ENCODE measurements at places on chromosomes 16 and 17. TPM values are rescaled to one million over a fixed set of nuclear protein-coding genes. Genes with fewer than 3 reads are reported as not detected.
A peak's percentile ranks its signal among the peaks of the same experiment; 100 is the strongest.

Gene TADA2A
- total RNA-seq: 31.0 TPM

Gene PRM2
- not detected for total RNA-seq

Gene PIRT
- 0.07 TPM for total RNA-seq

Gene QRICH2
- 12.3 TPM for total RNA-seq

Gene TBC1D3D
- 0.23 TPM for total RNA-seq

Gene CCR7
- total RNA-seq: 0.33 TPM

Gene MT1X
- total RNA-seq: 13.2 TPM

Gene FBXL16
- 3.0 TPM for total RNA-seq

Gene TEKT5
- total RNA-seq: 0.25 TPM

Gene ABCC6
- total RNA-seq: 0.77 TPM

Gene NPIPA2
- total RNA-seq: 10.1 TPM

Gene PRSS36
- 1.1 TPM for total RNA-seq

Gene ST6GALNAC1
- total RNA-seq: not detected

DNA sequence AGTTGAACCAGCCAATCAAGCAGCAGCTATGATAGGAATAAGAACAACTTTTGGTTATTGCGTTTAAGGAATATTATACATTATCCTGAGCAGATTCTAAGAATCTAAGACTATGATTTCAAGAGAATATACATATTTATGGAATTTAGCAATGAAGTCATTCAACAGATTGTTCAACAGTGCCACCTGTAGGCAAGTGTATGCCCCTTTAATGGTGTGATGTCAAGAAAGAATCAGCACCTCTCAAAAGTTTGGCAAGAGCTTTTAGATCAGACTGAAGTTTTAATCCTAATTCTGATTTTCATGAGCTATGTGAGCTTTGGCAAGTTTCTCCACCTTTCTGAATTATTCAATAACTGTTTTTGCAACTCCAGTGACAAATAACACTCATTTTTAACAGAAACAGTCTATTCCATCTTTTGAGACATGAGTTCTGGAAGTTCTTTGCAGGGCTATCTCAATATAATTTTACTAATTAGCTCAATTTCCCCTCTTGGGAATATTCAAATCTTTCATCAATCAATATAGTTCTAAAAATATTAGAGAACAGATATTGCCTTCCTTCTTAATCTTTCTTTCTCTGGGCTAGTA, 474.3 kb upstream of the TOM1L1 start:
- DNase-seq: peak; percentile 15
- no peaks in the 10 kb centered on the region for H3K36me3 ChIP-seq
- no peaks in the 10 kb centered on the region for H3K27me3 ChIP-seq
- H3K4me3 ChIP-seq: no peak overlapping the region

DNA sequence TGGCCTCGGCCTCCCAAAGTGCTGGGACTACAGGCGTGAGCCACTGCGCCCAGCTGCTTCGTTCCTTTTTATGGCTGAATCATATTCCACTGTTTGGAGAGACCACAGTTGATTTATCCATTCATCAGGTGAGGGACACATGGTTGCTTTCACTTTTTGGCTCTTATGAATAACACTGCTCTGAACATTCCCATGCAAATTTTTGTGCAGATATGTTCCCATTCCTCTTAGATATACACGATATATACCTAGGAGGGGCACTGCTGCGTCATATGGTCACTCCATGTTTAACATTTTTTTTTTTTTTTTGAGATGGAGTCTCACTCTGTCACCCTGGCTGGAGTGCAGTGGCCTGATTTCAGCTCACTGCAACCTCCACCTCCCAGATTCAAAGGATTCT, 13.9 kb upstream of the GLIS2 start:
- no peak overlapping the region for H3K27ac ChIP-seq
- no peaks in the 10 kb centered on the region for H3K36me3 ChIP-seq
- peaks cover 27% of the 10 kb centered on the region for H3K4me1 ChIP-seq
- no peaks in the 10 kb centered on the region for H3K27me3 ChIP-seq
- DNase-seq: no peak

- peak; percentile 36 for DNase-seq
- peaks cover 12% of the 10 kb centered on the region for H3K27me3 ChIP-seq
- no peaks in the 10 kb centered on the region for H3K36me3 ChIP-seq
- H3K27ac ChIP-seq: peak overlapping the region; percentile 4
Measured at GRCh38 chr17:50114849-50115357, 15.1 kb downstream of the SAMD14 start.

DNA sequence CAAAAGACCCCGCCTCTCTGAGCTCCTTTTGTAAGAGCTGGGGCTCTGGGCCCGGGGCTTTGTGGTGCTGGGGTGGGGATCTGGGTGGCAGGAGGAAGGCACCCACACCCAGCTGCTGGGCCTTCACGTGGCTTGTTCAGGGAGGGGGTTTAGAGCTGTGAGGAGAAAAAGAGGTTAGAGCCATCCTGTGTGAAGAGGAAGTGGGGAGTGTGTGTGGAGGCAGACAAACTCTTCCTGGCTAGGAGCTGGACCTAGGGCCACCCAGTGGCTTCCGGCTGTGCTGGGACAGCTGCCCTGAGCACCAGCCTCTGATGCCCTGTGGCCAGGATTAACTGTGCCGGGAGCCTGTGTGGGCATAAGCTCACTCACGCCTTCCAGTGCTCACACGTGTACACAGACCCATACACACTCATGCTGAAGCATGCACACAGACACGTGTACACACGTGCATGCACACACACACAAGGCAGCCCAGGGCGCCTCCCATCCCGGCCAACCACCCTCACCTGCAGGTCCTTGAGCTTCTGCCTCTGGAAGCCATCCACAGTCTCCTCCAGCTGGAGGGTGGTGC, 7.4 kb downstream of the CIBAR2 start:
- no peak overlapping the region for H3K27ac ChIP-seq
- no peak overlapping the region for H3K4me3 ChIP-seq
- DNase-seq: no peak
- H3K4me1 ChIP-seq: no peaks in the 10 kb centered on the region
- no peaks in the 10 kb centered on the region for H3K36me3 ChIP-seq

- H3K27ac ChIP-seq: peak overlapping the region; percentile 96
- H3K36me3 ChIP-seq: peaks cover 2% of the 10 kb centered on the region
- peaks cover 15% of the 10 kb centered on the region for H3K27me3 ChIP-seq
- H3K4me3 ChIP-seq: peak overlapping the region; percentile 87
Measured at GRCh38 chr17:7703584-7704479, 1.2 kb upstream of the EFNB3 start.

- H3K4me3 ChIP-seq: no peak overlapping the region
- no peaks in the 10 kb centered on the region for H3K4me1 ChIP-seq
- H3K36me3 ChIP-seq: peaks cover 16% of the 10 kb centered on the region
- no peaks in the 10 kb centered on the region for H3K27me3 ChIP-seq
- H3K27ac ChIP-seq: no peak overlapping the region
Measured at GRCh38 chr16:28164140-28164539, 47.6 kb downstream of the XPO6 start.

DNA sequence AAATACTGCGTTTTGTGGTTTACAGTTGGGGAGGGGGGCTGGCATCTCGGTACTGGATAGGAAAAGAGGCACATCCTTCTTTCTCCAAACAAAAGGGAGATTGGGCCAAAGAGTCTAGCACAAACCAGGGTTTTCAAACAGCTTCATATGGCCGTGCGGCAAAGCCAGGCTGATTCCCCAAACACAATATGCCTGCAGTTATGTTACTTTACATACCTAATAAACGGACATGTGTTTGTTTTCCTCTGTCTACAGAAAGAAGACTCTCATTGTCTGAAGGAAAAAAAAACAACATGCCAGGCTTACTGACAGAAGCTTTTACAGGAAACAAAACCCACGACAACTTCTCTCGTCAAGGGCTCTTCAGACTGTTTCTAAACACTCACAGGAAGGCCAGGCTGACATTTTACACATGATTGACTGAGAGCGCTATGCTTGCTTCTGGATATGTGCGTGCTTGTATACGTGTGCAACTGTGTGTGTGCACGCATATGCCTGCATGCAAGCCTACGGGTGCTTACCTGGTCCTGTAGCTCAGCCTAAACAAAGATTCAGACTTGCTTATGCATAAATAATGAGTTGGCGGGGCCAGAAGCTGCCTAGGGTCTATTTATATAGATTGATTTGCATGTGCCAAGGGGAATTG, 461.0 kb upstream of the C16orf82 start:
- H3K36me3 ChIP-seq: no peaks in the 10 kb centered on the region
- H3K4me3 ChIP-seq: no peak overlapping the region
- H3K4me1 ChIP-seq: peaks cover 7% of the 10 kb centered on the region
- no peaks in the 10 kb centered on the region for H3K27me3 ChIP-seq
- H3K27ac ChIP-seq: no peak overlapping the region

DNA sequence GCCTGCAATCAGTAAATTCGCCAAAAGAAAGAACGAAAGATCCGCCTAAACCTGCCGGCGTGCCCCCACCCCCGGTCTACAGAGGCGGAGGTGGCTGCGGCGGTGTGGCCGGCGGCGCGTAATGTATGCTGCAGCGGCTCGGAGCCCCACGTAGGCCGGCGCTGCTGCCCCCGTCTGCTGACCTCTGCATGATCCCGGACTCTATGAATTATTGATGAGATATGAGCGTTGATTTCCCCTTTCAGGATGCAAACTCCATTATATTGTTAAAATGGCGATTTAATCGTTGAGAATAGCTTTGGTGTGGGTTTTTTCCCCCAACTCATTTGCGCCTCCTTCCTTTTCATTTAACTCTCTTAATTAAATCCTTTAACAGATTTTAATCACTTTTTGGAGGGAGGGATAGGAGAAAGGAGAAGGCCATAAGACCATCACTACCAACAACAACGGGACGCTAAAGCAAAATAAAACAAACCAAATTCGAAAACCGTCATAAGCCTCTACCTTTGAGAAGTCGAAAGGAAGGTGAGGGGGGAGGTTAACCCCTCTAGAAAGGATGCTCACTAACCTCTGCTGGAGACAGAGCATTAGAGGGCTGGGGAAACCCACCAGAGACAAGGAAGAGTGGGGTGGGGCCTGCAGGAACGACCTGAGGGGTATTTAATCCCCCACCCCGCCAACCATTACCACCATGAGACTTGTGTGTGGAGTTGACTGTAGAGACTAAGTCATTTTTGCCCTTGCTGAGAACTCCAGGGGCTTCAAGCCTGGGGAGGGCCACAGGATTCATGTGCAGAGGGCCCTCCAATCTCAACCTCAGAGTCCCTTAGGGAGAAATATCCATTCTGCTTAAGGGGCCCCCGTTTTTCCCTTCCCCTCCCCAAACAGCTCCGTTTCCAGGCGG, 3.4 kb downstream of the HOXB3 start:
- peaks cover 9% of the 10 kb centered on the region for H3K36me3 ChIP-seq
- peaks cover 100% of the 10 kb centered on the region for H3K27me3 ChIP-seq
- no peak overlapping the region for H3K27ac ChIP-seq
- H3K4me3 ChIP-seq: peak overlapping the region; percentile 92

- no peak for DNase-seq
- H3K4me3 ChIP-seq: no peak overlapping the region
- no peak overlapping the region for H3K27ac ChIP-seq
- H3K27me3 ChIP-seq: no peaks in the 10 kb centered on the region
- no peaks in the 10 kb centered on the region for H3K36me3 ChIP-seq
Measured at GRCh38 chr17:75614006-75614405, 19.2 kb upstream of the SMIM5 start.

GRCh38 chr16:2966808-2967191, 2.3 kb upstream of the PAQR4 start:
- peaks cover 21% of the 10 kb centered on the region for H3K4me1 ChIP-seq
- DNase-seq: no peak
- no peak overlapping the region for H3K27ac ChIP-seq

DNA sequence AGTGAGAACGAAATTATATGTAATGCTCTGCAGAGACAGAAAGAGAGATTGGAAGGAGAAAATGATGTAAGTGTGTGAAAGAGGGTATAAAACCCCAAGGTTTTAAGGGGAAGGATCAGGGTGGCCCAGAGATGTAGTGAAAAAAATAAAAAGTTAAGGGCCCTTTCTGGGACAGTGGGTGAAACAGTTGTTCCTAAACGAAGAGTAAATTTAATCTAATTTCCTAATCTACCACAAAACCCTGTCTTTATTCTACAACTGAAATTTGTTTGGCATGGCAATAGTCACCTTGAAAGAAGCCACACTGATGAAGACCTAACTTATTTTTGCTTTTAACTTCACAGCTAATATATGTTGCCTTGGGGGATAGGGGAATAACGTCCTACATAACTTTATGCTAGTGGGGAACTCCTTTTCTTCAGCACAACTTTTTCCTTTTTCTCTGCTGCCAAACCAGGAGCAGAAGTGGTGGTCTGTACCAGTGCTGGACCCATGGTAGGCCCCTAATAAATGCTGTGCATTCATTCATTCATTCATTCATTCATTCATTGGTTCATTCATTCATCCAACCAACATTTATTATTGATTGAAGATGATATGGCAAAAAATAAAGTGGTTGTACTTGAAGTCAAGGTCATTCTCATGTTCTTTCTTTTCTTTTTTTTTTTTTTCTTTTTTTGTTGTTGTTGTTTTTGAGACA, 25.4 kb downstream of the CALCOCO2 start:
- no peak overlapping the region for H3K4me3 ChIP-seq
- H3K27me3 ChIP-seq: no peaks in the 10 kb centered on the region
- peaks cover 2% of the 10 kb centered on the region for H3K36me3 ChIP-seq
- H3K27ac ChIP-seq: no peak overlapping the region
- DNase-seq: no peak

DNA sequence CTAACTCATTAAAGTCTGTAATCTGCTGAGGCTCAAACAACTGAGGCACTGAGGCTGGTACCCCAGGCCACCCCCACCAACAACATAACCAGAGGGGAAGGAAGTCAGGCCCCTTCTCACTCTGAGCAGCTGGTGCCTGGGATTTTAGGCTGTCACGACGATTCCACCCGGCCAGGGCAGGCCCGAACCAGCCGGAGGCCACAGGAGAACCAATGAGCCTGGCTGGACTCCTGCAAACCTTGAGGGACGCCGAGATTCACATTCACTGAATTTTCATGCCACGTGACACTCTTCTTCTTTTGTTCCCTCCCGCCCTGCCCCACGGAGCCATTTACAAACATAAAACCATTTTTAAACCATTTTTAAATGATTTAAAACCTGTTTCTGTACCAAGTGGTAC, 48.1 kb downstream of the RPH3AL start:
- H3K27ac ChIP-seq: peak overlapping the region; percentile 67
- peaks cover 16% of the 10 kb centered on the region for H3K4me1 ChIP-seq
- DNase-seq: no peak
- no peaks in the 10 kb centered on the region for H3K27me3 ChIP-seq
- H3K4me3 ChIP-seq: peak overlapping the region; percentile 77
- H3K36me3 ChIP-seq: no peaks in the 10 kb centered on the region

GRCh38 chr17:80596760-80597608, 52.3 kb downstream of the RPTOR start:
- no peak overlapping the region for H3K4me3 ChIP-seq
- no peak overlapping the region for H3K27ac ChIP-seq
- peaks cover 33% of the 10 kb centered on the region for H3K4me1 ChIP-seq

DNA sequence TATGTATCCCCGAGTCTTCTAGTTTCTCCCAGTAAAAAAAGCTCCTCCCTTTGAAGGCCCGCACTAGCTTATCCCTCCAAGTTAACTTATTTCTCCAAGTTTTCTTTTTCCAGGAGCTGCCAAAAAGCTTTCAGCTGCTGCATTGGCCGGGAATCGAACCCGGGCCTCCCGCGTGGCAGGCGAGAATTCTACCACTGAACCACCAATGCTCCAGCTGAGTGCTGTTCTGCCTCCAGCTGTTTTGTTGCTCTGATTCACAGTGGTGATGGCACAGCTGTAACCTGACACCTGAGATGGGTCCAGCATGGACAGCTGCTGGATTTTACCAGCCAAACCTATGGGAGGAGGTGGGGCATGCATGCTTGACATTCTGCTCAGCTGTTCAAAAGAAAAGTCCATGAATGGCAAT, 22.1 kb downstream of the VAC14 start:
- H3K36me3 ChIP-seq: peaks cover 22% of the 10 kb centered on the region
- H3K27ac ChIP-seq: peak overlapping the region; percentile 81
- peak; percentile 57 for DNase-seq
- H3K4me1 ChIP-seq: no peaks in the 10 kb centered on the region
- H3K27me3 ChIP-seq: peaks cover 3% of the 10 kb centered on the region
- H3K4me3 ChIP-seq: peak overlapping the region; percentile 77

- H3K27me3 ChIP-seq: no peaks in the 10 kb centered on the region
- H3K4me1 ChIP-seq: no peaks in the 10 kb centered on the region
- no peak overlapping the region for H3K27ac ChIP-seq
- DNase-seq: peak; percentile 63
- peaks cover 19% of the 10 kb centered on the region for H3K36me3 ChIP-seq
Measured at GRCh38 chr17:32461853-32462617, 17.7 kb downstream of the PSMD11 start.
